DND-41 (cell line): ENCODE measurements at places on chromosomes 2 and 18.

- DNase-seq: no peak
Observed at GRCh38 chr18:64032312-64032711, 62.4 kb downstream of the SERPINB8 start.

GRCh38 chr2:30298302-30298701 lies 67.0 kb downstream of the LBH start:
- DNase-seq: no peak

DNA sequence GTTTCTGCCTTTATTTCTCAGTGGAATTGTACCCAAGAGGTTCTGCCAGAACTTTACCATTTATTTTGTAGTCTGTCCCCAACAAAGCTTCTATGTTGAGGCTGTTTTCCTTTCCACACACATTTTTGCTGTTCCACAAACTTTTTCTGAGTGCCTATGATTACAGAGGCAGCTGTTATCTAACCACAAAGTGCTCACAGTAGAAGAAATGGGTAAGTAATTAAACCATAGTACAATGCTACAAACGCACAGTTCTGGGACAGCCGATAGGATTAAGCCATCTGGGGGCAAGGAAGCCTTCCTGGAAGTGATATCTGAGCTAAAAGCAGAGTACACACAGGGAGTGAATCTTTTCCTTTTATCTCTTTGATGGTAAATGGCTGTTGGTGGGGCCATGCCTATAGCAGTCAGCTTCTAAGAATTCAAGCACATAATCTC lies 3.9 kb upstream of the MGAT4A start:
- DNase-seq: peak; percentile 83

DNA sequence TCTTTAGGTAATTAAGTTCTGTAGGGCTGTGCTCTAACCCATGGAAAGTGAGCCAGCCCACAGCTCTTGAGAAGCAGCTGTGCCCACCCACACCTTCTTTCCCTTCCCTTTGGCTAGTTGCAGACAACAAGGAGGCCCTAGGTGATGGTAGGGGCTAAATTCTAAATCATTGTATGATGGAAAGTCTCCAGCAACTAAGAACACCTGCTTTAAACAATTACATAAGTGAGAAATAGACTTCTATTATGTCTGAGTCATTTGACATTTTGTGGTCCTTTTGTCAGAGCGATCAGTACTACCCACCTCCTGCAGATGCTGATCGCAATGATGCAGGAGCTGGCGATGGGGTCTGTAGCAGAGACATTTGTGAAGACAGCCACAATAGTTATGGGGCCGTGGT lies 79.6 kb downstream of the TEX51 start:
- no peak for DNase-seq

DNA sequence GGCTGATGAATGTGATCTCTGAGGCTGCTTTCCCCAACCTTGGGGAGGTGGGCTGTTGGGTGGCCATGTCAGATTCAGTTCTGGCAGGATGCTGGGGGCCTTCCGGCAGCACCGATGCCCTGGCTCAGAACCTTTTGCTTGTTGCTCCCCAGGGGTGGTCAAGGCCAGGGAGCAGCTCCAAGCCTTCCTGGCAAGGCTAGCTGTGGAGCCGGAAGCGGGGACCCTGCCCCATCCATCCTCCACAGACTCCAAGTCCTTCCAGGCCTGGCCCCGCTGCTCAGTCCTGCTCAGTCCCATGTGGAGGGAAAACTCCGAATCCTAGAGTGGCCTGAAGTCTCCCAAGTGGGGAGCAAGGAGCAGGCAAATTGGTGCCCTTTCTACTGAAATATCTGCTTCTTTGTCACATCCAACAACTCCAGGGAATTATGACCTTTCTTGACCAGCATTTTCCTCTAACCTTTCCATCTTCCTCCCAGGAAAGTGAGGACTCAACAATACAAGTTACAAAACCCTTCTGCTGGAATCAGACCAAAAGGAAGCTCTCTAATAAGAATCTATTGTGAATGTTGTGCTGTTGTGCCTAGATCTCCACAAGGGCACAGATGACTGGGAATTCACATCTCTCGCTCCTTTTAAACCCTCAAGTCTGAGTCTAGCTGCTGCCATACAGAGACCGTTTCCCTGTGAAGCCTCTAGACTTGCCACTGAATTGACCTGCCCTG lies 134.0 kb downstream of the MCFD2 start:
- no peak for DNase-seq

GRCh38 chr18:70366174-70366573 lies 77.3 kb downstream of the SOCS6 start:
- DNase-seq: no peak

DNA sequence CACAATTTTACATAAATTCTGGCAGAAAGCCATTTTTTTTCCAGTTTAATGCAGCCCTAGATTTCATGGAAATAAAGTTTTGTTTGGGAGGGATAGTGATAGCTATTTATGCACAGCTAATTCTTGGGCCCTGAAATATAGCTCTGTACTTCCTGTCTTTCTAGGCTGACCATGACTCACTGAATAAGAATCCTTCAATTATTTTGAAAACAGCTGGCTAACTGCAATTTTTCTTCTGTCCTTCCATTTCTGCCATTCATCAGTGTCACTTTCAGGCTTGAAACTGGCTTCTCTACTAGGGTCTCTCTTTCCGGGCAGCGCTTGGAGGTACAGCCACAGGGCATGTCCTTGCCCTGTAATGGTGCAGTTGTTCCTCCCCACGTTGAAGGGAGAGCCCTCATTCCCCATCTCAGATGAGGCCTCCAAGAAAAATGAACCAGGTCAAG lies 97.1 kb upstream of the TMEM178A start:
- no peak for DNase-seq

DNA sequence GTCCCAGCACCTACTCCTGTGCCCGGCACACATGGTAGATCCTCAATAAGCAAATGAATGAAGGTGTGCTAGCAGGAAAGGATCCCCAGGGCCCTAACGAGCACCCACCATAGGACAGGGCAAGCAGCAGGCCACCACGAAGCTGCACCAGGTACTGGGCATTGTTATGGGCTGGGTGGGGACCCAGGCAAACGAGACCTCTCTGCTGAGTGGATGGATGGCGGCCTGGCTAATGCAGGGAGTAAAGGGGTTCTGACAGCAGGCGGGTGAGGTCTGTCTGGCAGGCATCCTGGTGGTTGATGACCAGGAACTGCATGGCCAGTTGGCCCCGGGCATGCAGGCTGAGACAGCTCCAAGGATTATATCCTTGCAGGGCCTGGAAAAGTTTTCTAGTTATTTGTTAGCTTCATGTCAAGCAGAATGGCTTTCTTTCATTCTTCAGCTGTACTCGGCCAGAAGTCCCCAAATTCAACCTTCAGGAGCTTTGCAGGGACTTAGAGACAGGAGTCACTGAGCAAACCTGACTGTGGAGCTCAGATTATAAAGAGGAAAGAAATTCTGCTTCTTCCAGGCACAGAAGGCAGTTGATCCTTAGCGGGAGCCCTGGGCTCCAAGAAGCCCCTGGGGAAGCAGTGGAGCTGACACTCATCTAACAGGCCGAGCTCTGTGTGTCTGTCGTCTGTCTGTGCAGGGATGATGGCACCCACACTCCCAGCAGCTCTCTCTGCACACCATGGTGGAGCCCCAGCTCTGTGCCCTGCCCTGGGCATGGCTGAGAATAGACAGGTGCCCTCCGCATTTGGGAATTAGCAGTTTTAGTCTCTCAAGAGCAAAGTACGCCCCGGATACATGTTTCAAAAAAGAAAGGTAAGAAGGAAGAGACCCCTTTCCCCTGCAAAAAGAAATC lies 51.2 kb downstream of the SDC1 start:
- no peak for DNase-seq

DNA sequence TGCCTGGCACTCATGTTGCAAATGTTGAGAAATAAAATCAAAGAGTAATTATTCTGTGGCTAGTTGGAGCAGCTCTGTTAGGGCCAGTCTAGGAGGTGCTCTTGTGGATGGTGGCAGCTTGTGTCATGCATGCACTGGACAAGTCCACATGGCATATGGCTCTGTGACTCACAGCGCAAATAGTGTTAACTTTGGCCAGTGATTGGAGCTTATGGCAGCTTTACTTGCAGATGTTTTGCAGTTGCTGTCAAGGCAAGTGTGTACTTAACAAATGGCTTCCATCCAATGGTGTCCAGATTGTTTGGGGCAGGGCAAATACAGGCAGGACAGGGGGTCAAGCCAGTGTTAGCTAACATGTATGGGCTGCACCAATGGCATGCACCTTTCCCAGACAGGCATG lies 26.1 kb upstream of the TMX3 start:
- no peak for DNase-seq

- DNase-seq: no peak
Observed at GRCh38 chr2:85785871-85786270, 32.1 kb downstream of the ATOH8 start.

DNA sequence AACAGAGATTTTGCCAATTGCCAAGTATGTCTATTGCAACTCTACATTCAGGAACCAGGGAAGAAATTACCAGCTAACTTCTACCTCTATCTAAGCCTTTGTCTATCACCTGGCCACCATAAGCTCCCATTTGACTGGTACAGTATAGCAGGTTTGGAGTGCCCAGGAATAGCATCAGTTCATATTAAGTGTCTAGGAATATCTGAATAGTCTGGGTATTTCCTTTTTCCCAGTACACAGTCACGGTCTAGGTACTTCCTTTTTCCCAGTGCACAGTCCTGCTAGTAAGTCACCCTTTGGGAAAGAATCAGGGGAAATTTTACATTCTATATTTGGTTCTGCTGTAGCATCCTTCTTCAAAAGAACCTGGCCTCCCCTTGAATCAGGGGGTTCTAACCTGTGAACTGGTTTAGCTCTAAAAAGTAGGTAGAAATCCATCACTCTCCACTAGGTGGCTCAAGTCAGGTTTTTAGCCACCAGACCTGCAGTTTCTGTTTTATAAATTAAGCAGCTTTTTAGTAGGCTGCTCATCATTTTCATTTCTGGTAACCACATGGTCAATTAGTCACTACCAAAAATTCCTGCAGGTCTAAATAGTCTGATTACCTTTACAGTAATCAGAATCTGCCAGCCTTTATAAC lies 49.3 kb upstream of the DNAJC10 start:
- DNase-seq: no peak

DNA sequence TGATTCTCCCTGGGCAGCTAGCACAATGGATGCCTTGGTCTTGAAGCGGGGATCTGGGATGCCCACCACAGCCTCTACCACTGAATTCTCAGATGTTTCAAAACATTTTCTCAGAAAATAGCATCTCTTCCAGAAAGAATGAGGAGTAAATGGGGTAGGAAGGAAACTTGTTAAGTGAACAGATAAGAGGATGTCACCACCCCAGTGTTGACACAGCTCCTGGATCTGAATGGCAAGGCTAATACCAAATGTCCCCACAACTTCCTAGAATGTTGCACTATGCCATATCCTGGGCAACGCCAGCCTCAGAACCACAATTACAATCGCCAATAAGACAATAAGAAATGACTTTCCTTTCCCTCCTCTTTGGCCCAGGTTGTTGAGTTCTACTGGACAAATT lies 177.2 kb downstream of the BCL11A start:
- no peak for DNase-seq

GRCh38 chr18:79199691-79200374 lies 130.6 kb downstream of the ATP9B start:
- DNase-seq: no peak

DNA sequence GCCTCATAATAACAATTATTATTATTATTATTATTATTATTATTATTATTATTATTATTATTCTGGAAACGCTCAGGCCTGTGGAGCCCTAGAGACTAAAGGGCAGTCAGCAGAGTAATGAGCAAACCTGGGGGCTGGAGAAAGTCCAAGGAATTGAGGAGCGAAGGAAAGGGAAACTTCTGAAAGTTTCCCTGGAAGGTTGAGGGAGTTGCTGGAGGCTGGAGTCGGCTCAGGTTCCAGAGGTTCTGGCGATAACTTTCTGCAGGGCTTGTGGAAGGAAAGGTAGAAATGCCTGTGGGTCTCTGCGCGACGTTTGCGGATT lies 9.2 kb downstream of the POU3F3 start:
- DNase-seq: no peak

GRCh38 chr2:178392215-178392614 lies 58.8 kb downstream of the PRKRA start:
- no peak for DNase-seq

DNA sequence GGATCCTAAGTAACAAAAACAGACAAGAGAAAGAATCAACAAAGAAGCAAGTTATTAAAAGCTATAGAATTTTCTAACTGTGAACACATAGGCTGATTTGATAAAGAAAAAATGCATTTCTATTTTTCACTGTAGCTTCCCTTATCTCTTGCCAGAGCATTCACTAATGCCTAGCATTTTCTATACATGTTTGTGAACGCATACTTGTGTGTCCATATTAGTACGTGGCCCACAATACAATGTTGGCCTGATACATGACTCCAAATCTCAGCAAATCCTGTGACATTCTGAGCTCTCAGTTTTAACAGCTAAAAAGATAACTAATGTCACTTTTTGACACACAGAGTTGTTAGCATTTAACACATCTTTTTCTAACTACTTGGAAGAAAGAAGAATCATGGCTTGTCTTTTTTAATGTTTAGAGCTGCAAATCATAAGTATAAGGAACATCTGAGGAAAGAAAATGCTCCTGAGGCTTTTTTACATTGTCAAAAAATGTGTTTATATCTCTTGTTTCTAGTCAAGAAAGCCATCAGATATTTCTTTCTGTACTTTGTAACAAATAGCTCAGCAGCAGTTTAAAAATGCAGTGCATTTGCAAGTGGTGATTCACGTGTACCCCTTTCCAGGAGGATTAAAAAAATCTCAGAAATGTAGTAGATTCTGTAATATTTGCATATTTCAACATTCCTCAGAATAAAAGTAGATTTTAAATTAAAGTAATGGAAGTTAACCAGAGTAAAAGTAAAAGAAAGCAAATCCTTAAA lies 1646.8 kb upstream of the TMEFF2 start:
- DNase-seq: no peak

GRCh38 chr2:68043695-68044094 lies 19.1 kb downstream of the C1D start:
- no peak for DNase-seq

- DNase-seq: no peak
Observed at GRCh38 chr2:200383380-200384110, 77.1 kb downstream of the SPATS2L start.

- no peak for DNase-seq
Observed at GRCh38 chr2:240451791-240452461, 16.5 kb downstream of the GPC1 start.

GRCh38 chr2:54660752-54661151 lies 62.7 kb upstream of the EML6 start:
- no peak for DNase-seq

GRCh38 chr2:46379213-46380037 lies 82.2 kb downstream of the EPAS1 start:
- no peak for DNase-seq

- no peak for DNase-seq
Observed at GRCh38 chr2:38702413-38702812, 36.5 kb downstream of the GALM start.

DNA sequence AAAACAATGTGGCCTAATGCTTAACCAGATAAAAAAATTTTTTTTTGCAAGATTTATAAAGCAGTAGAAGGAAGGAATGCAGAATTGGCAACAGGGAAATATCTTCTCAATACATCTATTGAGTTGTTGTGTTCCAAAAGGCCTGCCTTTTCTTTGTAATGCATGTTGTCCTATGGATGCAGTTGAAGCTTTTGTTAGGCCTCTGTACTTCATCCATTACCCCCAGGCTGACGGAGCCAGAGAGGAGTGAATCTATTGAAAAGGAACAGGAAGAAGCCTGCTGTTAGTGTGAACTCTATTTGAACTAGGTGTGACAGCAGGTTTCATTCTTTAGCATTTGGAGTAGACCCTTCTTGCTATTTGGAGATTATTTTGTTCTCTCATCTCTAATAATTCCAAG lies 56.5 kb downstream of the MTX2 start:
- no peak for DNase-seq

- no peak for DNase-seq
Observed at GRCh38 chr2:212873256-212873655, 278.2 kb downstream of the IKZF2 start.

GRCh38 chr2:241555711-241556110 lies 2.8 kb upstream of the BOK start:
- DNase-seq: no peak
